Inflammatory macrophage treated with lipopolysaccharide for 4 hours (primary cell): ENCODE measurements at places on chromosomes 4 and X.

- no peak for DNase-seq
Observed at GRCh38 chrX:70016513-70016912, 33.2 kb downstream of the AWAT2 start.

DNA sequence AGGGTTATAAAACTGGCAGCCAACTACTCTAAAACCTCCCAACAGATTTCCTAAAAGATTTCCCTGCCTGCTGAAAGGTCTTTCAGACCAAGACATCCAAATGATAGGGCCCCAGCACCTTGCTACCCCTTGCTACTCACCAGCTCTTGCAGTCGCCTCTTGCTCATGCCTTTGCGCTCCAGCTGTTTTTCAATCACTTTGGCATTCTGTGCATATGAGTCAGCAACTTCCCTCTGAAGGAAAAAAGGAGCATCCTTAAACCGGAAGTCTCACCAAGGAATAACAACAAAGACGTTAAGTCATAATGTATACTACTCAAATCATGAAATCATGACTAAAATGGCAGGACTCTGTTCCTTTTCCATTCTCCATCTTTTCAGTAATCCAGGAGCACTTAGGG is 24.0 kb downstream of the STEEP1 start:
- DNase-seq: no peak

DNA sequence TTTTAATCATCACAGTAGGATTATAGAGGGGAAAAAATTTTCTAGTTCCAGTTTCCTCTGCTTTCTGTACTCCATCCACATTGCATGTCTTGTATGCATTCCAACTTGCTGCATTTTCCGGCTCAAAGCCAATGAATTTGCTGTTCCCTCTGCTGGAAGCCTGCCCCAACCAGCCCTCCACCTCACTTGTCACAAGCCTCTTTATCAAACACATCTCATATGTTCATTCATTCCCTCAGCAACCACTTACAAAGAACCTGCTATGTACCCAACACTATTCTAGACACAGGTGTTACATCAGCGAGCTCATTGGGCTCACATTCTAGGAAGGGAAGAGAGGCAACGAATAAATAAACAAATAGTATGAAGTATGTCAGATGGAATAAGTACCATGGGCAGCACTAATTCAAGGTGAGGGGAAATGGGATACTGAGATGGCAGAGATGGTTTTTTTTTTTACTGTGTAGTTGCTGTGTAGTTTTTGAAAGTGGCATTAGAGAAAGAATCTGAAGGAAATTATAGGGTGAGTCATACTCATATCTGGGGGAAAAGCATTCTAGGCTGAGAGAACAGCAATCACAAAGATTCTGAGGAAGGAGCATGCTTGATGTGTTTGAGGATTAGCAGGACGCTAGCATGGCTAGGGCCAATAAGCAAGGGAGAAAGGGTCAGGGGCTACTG is 332.5 kb downstream of the PDGFC start:
- no peak for DNase-seq

- DNase-seq: no peak
Observed at GRCh38 chr4:103493450-103494159, 226.2 kb downstream of the TACR3 start.

- DNase-seq: no peak
Observed at GRCh38 chrX:94058728-94059382, 384.8 kb downstream of the FAM133A start.

- DNase-seq: no peak
Observed at GRCh38 chrX:152528193-152528592, 77.1 kb upstream of the GABRA3 start.

GRCh38 chr4:169243825-169244609 is 26.7 kb downstream of the SH3RF1 start:
- no peak for DNase-seq

- DNase-seq: no peak
Observed at GRCh38 chr4:44771789-44772188, 45.4 kb upstream of the GNPDA2 start.

GRCh38 chrX:64093761-64094160 is 111.7 kb downstream of the AMER1 start:
- DNase-seq: peak; percentile 0

GRCh38 chr4:145583191-145584055 is 35.8 kb upstream of the MMAA start:
- DNase-seq: no peak

- DNase-seq: no peak
Observed at GRCh38 chrX:7184816-7185215, 36.9 kb upstream of the PUDP start.
